Pancreas (tissue), 10 donors: ENCODE measurements at places on chromosomes 3 and 15.

DNA sequence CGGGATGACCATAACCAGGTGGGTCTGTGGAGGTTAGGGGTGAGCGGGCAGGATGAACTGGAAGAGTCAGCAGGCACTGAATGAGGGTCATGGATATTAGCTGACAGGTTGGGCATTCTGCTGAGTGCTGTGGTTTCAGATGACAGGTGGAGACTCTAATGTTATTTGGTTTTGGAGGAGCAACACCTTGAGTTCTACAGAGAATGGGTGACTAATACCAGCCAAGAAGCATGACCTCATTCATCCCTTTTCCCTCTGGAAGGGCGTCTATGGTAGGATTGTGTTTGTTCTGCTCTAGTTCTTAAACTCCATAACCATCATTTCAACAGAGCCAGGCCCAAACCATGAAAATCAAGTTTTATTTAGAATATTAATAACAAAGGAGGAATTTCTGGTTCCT is 550.7 kb upstream of the LMCD1 start:
- H3K27me3 ChIP-seq: no peaks in the 10 kb centered on the region
- no peaks in the 10 kb centered on the region for H3K36me3 ChIP-seq
- no peaks in the 10 kb centered on the region for H3K4me1 ChIP-seq
- DNase-seq: no peak

DNA sequence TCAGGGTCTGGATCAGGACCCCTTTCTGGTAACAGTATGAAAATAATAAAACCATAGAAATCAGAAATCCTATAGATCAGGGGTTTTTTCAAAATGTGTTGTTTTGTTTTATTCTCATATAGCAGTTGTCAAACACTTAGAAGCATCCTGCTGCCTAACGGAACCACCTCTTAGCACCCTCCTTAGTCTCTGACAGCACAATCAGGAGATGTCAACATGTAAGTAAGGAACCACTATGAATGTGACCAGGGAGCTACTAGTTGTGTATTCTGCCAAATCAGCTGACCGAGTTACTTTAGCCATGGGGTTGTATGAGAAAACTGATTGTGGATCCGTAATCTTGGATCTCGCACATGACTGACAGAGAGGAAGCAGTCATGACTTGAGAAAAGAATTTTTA is 22.2 kb downstream of the CCDC39 start:
- H3K4me3 ChIP-seq: no peak overlapping the region
- H3K27ac ChIP-seq: no peak overlapping the region
- no peaks in the 10 kb centered on the region for H3K4me1 ChIP-seq
- H3K27me3 ChIP-seq: no peaks in the 10 kb centered on the region

- H3K36me3 ChIP-seq: no peaks in the 10 kb centered on the region
- no peak for DNase-seq
- no peak overlapping the region for H3K27ac ChIP-seq
- peaks cover 27% of the 10 kb centered on the region for H3K4me1 ChIP-seq
- H3K4me3 ChIP-seq: no peak overlapping the region
These were observed 335.6 kb downstream of the FOXP1 start for GRCh38 chr3:71247958-71248335.

DNA sequence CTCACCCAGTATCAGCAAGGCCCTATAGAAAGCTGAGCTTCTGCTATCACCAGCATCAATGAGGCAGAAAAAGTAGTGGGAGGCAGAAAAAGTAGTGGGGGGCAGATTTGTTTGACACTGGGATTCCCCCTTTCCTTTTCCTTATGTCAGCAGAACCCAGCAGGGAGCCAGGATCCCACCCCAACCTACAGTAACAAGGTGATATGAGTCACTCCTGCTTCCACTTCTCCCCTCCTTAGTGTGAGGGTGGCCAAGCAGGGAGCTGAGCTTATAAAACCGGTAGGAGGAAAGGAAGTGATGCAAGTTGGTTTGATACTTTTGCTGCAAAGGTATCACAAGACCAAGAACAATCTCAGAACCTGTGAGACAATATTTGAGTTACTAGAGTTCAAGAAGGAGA is 128.7 kb downstream of the SCAPER start:
- DNase-seq: no peak
- H3K27me3 ChIP-seq: no peaks in the 10 kb centered on the region
- no peak overlapping the region for H3K27ac ChIP-seq
- H3K36me3 ChIP-seq: no peaks in the 10 kb centered on the region
- H3K4me1 ChIP-seq: no peaks in the 10 kb centered on the region

- no peak for DNase-seq
- no peak overlapping the region for H3K4me3 ChIP-seq
- no peaks in the 10 kb centered on the region for H3K27me3 ChIP-seq
- no peaks in the 10 kb centered on the region for H3K4me1 ChIP-seq
- no peak overlapping the region for H3K27ac ChIP-seq
These were observed 479.1 kb downstream of the ZBBX start for GRCh38 chr3:166900866-166901577.

DNA sequence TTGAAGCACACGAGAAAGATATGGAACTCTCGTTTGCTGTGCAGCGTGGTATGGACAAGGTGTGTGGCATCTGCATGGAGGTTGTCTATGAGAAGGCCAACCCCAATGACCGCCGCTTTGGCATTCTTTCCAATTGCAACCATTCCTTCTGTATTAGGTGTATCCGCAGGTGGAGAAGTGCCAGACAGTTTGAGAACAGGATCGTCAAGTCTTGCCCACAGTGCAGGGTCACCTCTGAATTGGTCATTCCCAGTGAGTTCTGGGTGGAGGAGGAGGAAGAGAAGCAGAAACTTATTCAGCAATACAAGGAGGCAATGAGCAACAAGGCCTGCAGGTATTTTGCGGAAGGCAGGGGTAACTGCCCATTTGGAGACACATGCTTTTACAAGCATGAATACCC is 1.2 kb downstream of the MKRN3 start:
- no peaks in the 10 kb centered on the region for H3K36me3 ChIP-seq
- no peak overlapping the region for H3K27ac ChIP-seq
- H3K4me3 ChIP-seq: no peak overlapping the region
- no peaks in the 10 kb centered on the region for H3K27me3 ChIP-seq
